ENCODE measurements at places on chromosomes 11 and 22.
A peak's percentile ranks its signal among the peaks of the same experiment; 100 is the strongest.

DNA sequence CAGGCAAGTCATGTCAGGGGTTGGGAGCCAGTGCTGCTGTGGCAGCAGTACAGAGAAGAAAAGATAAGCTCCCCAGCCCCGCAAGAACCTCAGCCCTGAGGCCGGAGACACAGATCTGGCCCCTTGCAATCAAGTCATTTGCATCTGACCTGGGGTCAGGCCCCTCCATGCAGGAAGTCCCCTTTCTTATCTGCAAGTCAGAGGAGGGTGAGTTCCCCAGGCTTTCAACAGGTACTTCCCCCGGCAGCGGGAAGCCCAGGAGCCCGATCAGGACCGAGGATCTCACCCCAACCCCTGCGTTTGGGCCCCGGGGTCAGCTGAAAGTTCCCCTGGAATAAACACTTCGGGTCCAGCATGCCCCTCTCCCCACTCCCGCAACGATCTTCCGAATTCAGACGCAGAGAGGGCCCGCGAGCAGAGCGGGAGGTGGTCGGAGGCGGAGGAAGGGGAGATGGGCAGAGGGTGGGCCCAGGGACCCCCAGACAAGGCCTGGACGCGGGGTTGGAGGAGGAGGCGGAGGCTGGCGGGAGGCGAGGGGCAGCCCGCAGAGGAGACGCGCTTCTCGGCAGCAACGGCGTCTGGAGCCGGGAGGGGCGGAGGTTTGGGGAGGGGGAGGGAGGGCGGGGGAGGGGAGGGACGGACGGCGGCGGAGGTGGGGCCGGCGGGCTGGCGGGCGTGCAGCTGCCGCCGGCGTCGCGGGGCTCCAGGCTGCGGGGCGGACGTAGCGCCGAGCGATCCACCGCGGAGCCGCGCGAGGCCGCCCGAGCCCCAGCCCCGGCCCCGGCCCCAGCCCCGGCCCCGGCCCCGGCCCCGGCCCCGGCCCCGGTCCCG lies at the start of gene TSPAN18:
TSPAN18 (plus strand) TSS at position 680 of the 831 bp plus-strand sequence. CDS start 179,455 bp downstream, outside the sequence.
- peak; percentile 94 for DNase-seq

- peak; percentile 71 for DNase-seq
Observed at GRCh38 chr11:123111465-123111864, 49.5 kb upstream of the HSPA8 start.

DNA sequence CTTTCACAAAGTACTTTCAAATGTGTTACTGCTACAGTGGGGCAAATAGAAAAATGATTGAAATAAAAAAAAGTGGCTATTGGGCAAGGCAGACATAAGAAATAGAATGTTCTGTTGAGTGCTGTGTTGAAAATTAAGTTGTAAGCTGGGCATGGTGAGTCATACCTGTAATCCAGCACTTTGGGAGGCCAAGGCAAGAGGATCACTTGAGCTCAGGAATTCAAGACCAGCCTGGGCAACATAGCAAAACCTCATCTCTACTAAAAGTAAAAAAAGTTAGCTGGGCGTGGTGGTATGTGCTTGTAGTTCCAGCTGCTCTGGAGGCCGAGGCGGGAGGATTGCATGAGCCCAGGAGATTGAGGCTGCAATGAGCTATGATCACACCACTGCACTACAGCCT lies 26.9 kb upstream of the LDHA start:
- no peak for DNase-seq

DNA sequence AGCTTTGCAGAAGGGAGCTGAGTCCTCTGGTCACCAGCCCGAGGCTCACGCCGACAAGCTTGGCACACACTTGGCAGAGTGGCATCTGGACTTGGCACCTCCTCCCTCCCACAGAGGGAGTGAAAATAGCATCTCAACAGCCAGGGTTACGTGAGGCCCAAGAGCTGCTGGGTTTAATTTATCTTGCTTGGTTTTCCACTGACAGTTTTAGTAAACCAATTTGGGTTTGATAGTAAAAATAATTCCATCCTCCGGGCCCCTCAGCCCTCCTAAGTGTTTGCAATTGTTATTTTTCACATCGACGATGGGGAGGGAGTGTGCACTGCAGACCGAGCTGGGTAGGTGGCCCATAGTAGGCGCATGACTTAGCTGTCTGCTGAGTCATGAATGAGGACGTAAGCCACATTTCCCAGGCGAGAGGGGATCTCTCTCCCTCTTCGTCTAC lies 107.6 kb upstream of the ASPHD2 start:
- DNase-seq = peak; percentile 70

DNA sequence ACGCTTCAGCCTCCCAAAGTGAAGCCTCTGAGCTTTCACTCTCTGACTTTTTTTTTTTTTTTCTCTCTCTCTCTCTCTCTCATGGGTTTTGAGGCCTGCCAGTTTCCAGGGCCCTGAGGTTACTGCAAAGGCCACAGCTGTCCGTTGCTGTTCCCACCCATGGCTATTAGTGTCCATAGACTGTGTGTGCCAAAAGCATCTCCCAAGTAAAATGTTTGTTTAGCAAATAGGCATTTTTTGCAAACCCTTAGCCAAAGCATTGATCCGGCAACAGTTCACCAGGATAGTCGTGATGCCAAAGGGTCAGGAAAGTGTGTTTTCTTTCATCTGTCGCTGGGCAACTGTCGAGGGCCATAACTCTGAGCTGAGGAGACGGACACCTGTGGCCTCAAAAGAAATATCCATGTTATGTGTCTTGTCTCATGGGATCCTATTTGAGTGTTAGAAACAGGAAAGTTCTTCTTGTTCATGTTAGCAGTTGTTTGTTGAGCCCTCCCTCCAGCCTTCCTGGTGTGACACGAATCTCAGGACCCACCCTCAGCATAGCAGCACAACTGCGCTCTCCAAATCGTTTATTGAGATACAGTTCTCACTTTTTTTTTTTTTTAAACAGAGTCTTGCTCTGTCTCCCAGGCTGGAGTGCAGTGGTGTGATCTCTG lies 18.4 kb downstream of the FADS2 start:
- DNase-seq = no peak

- DNase-seq = peak; percentile 41
Observed at GRCh38 chr11:65150509-65151299, 16.4 kb upstream of the SYVN1 start.

DNA sequence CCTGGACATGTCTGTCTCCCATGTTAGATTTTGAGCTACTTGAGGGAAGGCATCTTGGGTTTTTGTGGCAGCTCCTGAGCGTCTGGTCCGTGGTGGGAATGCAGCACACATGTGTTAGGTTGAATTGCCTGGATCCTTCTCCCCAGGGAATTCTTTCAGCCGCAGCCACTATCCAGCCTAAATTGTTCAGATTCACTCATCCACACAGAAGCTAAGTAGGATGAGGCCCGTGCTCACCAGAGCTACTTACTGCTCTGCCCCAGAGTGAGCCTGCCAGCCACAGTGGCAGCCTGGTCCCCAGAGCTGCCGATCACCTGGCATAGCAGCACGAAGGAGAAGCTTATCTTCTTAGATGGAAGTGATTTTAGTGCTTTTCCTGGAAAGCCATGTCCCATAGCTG lies 34.4 kb upstream of the SORL1-AS1 start:
- DNase-seq = no peak

- DNase-seq = no peak
Observed at GRCh38 chr22:50089231-50089630, 575 bp upstream of the MOV10L1 start.

GRCh38 chr11:61447601-61448551 lies 18.0 kb downstream of the SDHAF2 start:
- DNase-seq = no peak

DNA sequence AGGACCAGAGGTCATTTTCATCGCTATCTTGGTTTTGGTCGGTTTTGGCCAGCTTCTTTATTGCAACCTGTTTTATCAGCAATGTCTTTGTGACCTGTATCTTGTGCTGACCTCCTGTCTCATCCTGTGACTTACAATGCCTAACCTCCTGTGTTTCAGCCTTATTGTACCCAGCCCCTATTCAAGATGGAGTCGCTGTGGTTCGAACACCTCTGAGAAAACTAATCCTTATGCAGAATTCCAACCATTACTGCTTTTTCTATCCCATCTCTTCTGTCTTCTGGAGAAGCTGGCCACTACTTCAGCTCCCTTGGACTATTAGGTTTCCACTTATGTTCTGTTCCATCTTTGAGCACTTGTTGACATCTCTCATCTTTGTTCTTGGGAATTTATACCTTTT lies 62.6 kb downstream of the METTL15 start:
- DNase-seq = no peak

DNA sequence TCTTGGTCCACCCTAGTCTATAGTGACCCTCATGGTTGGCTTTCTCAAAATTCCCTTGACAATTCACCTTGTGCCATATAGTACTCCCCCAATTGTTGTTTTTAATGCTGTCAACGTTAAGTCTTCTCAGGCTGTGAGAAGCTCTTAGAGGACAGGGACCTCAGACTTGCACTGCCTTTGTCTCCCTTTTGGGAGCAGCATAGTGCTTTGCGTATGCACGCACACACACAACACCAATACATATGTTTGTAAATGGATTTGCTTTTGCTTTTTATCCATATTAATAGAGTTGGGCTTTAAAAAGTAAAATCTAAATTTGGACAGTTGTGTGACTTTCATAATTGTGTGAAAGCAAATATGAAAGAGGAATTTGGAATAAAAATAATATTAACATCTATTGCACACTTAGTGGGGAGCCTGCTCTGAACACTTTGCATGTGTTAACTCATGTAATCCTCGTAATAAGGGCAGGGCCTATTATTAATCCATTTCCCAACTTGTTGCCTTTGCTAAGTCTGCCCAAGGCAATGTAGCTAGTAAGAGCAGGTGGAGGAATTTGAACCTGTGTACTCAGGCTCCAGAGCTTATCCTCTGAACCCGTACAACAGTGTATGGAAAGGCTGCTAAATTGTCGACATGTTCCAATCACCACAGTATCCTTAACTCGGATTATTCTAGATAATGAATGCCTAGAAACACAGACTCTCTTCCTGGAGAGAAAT lies 257.7 kb upstream of the NARS2 start:
- DNase-seq = no peak

- no peak for DNase-seq
Observed at GRCh38 chr11:125379981-125380380, 116.1 kb downstream of the FEZ1 start.

All from mesendoderm (in vitro differentiated cells).